ENCODE measurements at places on chromosomes 7 and 10. TPM values are rescaled to one million over a fixed set of nuclear protein-coding genes. Genes with fewer than 3 reads are reported as not detected.

- no peak for DNase-seq
These were observed 33.3 kb downstream of the ARHGAP19 start for GRCh38 chr10:97259119-97259518.

GRCh38 chr10:48439031-48439430, 132.6 kb downstream of the MAPK8 start:
- no peak for DNase-seq

DNA sequence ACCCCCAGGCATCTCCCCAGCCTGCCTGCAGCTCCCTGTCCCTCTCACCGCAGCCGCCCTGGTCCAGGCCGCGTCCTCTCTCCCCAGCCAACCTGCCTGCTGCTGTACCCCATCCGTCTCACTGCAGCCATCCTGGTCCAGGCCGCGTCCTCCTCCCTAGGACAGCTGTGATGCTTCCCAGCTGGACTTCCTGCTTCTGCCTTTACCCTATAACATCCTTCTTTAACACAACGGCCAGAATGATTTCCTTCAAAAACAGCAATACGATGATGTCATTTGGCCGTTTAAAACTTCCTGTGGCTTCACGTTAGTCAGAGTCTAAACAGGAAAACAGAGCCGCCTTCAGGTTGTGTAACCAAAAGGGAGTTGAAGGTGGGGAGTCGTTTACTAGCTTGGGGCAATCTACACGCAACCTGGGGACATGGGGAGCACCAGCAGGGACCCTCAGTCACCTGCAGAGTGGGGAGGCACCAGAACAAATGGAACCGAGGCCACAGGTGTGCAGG, 32.2 kb upstream of the ZFAND2A start:
- DNase-seq, result no peak

DNA sequence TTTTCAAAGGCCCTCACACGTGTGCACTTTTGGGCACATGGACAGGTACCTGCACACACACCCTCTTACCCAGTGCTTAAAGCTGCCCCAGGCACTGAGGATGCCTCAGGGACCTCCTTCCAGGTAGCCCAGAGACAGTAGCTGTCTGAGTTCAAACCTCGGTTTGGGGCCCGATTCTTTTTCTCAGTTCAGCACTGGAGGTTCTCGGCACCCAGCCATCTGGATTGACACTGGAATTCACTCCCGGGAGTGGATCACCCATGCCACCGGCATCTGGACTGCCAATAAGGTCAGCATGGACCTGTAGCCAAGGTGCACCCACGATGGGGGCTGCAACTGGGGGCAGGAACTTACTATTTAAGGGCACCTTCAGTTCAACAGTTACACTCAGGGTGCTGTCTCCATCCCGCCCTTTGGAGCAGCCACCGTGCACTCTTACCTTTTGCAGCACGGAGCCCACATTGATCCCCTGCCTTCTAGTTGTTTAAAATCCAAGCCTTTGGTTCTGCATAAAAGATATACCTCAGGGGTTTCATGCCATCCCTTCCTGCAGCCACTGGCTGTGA, 17.7 kb downstream of the CPA5 start:
- no peak for DNase-seq

Gene ASAH2
- 1.8 TPM for polyA plus RNA-seq

Gene PNLIPRP3
- polyA plus RNA-seq, result not detected
